ENCODE measurements at places on chromosomes 11 and 22.

DNA sequence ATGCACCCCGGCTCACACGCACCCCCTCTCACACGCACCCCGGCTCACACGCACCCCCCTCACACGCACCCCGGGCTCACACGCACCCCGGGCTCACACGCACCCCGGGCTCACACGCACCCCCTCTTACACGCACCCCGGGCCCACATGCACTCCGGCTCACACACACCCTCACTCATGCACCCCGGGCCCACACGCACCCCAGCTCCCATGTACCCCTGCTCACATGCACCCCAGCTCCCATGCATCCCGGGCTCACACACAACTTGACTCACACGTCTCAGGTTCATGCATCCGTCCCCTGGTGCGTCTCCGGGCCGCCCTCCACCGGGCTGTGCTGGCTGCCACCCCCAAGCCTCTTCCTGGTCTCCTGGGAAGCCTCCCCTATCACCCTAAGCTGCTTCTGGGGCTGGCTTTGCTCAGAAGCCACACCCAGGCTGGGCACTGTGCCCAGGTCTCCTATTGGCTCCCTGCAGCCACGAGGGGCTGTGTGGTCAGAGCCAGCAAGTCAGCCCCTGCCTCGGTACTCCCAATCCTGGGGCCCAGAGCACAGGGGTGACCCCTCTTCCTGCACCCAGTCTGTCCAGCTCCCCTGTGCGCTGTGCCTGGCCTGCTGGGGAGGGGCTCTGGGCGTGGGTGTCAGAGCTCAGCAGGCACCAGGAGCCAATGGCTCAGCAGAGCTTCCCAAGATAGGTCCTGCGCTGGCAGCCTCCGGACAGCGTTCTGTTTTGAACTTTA is 16.9 kb downstream of the TSPAN4 start:
- DNase-seq, result no peak

DNA sequence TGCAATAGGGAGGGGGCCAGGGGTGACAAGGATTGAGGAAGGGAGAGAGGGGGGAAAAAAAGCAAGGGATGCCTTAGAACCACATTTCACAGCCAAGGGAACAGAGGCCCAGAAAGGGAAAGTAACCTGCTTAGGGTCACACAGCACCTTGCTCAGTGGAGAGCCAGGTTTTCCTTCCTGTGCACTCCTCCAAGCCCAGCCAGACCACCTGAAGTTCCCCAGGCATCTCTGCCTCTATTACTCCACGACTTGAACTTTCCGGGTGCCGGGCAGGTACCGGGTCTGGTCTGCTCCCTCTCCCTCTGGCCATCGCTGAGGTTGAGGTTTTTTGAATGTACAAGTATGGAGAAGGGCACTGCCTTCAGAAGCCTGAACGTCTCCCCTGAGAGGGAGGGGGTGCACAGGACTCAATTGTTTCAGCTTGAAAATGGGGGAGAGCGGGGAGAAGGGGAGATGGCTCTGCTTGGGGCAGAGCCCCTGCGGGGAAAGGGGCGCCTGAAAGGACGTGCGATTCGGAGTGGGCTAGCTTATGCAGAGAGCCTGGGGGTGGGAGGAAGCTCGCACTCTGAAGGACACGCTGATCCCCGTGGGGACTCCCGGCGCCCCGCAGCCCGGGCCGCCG is 516 bp upstream of the SERPINH1 start:
- DNase-seq, result no peak

- DNase-seq, result no peak
These were observed 4.3 kb upstream of the CHID1 start for GRCh38 chr11:914747-915501.

- DNase-seq, result no peak
These were observed 9.5 kb upstream of the NF2 start for GRCh38 chr22:29593923-29594322.

- no peak for DNase-seq
These were observed 43.3 kb upstream of the SLC35C1 start for GRCh38 chr11:45761659-45762058.

DNA sequence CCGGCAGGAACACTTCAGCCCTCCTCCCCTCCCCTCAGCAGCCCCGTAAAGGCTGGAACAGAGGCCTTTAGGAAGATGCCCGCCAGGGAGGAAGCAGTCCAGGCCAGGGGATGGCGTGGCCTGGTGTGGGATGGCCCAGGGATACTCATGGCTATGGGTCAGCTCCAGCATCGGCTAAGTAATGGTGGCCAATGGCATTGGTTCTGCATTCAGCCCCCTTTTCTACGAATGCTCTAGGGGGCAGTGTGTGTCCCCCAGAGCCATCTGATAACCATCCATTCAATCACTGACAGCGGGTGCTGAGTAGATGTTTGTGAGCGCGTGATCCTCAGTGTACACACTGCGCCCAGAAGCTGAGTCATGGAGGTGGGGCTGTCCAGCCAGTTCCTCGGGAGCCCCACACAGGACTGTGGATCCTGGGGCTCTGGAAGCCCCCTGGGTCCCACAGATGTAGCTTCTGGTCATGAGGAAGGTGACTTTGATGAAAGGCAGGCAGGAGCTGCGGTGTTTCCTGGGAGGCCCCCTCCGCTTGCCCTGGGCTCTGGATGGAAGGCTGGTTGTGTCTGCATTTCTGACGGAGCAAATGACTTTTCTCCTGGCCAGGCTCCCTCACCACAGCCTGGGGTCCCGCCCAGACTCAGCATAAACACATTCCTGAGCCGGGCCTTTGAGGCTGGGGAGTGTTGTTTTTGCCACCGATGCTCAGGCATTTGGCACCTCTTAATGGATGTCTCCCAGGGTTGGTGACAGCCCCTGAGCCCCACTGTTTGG is 46.5 kb downstream of the FBLN1 start:
- no peak for DNase-seq

DNA sequence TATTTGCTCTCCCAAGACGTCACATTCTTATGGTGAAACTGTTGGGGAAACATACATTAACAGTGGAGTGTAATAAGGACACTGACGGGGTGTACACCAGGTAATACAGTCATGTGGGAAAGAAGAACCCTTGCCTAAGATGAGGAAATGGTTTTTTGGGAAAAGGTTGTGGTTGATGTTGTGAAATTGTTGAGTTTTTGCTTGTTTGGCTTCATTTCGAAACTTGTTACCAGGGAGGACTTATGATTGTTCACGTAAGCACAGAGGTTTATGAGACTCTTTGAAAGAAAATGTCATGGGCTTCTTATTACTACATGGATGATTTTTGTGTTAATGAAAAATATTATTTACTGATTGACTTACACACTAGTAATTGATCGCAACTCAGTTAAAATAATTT is 16.8 kb downstream of the ANO3 start:
- no peak for DNase-seq

DNA sequence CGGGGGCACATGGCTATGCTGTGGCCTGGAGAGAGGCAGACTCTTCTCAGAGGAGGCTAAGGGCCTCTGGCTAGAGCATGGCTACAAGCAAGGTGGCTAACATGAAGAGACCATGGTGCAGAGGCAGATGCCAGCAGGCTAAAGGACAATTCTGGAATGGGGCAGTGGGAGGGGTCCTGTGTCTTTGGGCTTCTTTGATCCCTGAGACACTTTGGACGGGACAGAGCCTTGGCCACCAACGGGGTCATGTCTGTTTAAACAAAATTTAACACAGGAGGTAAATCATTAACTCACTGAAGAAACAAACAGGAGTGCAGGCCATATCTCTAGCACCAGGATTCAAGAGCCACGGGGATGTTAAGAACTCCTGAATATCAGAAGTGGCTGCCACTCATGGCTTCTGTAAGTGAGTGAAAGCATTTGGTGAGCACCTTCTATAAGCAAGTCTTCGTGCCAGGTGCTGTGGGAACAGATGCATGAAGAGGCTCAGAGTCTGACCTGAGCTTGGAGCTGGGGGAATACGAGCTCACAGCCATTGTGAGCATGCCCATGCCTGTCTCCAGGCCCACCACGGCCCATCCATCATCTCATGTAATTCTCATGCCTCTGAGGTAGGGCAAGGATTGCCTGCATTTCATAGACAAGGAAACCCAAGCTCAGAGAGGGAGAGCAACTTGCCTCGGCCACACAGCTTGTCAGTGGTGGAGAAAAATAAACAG is 18.3 kb upstream of the ZNRF3 start:
- DNase-seq, result no peak

DNA sequence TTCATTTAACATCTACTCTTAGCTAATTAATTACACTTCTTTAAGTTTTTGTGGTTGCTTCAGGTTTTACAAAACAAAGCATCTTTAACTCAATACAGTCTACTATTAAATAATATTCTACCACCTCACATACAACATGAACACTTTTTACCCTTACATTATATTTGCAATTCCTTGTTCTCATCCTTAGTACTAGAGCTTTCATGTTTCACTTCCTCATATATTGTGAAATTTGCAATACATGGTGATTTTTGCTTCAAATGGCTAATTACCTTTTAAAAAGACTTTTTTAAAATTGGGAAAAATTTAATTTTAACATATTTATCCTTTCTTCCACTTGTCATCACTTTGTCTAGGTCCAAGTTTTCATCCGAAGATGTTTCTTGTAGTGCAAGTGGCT is 37.5 kb downstream of the RSF1 start:
- no peak for DNase-seq

DNA sequence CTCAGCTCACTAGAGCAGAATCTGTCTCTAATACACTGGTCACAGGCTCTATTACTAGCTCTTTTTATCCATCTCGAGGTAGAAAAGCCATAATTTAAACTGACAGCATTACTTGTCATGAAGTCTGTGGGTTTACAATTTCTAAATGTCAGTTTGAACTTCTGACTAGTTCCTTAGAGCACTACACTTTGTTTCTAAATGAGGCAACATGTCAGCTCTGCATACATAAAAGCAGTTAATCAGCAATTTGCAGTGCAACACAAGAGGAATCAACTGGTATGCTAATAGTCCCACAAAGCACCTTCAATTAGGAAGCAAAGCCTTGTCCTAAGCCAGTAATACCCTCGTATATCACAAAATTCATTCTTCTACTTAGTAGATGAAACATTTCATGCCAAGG is 321.3 kb downstream of the TTC28 start:
- no peak for DNase-seq

- peak; percentile 36 for DNase-seq
These were observed 583 bp downstream of the APLP2 start for GRCh38 chr11:130070109-130070845.

DNA sequence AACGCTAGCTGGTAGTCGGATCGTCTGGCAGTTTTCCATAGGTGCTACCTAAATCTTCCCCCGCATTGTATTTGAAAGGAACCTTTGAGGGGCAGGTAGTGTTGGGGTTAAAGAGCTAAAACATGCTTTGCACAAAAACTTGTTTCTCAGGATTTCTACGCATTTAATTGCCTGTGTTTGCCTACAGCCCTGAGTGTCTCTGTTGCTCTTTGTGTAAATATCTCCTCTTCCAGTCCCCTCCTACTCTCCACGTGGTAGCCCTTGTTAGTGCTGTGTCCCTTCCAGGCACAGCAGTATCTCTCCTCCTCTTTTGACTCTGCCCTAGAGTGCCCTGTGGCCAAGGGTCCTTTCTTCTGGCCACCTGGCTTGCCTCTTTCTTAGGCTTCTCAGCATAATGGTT is 81.7 kb downstream of the BARX2 start:
- no peak for DNase-seq

DNA sequence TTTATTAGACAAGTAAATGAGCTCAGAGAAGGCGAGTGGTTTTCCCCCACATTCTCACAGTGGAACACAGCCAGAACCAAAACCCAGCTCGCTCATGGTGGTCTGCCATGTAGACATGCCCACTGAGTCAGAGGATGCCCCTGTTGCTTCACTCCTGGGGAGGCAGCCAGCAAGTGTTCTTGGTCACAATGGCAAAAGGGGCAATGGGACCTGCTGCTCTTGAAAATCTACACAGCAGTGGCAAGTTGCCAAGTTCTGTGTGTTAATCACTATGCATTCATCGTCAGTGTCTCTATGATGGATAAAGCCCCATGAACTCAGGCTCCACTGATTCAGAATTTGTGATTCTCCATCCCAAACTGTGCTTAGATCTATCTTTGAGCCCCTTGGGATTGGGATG is 64.7 kb upstream of the TBCEL start:
- DNase-seq, result no peak

GRCh38 chr22:48500471-48501230 is 1327.0 kb downstream of the BRD1 start:
- no peak for DNase-seq

- no peak for DNase-seq
These were observed 519.6 kb downstream of the ETS1 start for GRCh38 chr11:128067780-128068179.

GRCh38 chr22:25840167-25840566 is 98.2 kb downstream of the MYO18B start:
- no peak for DNase-seq

DNA sequence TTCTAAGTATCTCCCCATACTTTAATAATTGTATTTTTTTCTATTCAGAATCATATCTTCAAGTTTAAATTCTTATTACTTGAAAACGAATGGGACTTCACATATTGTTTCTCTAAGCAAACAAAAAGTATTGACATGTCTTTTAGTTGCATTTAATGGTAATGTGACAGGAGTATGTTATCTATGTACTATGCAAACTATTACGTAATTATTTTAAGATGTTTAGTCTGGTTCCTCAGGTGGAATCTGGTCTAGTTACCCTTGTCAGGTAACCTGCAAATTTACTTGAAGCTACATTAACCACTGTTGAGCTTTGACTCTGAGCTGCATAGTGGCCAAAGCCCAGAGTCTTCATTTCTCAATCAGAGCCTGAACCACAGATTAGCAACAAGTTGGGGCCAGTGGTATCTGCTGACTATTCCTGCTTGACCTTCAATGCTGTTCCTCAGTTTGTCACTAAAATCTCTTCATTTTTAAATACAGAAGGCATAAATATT is 110.6 kb downstream of the ATM start:
- DNase-seq, result no peak

DNA sequence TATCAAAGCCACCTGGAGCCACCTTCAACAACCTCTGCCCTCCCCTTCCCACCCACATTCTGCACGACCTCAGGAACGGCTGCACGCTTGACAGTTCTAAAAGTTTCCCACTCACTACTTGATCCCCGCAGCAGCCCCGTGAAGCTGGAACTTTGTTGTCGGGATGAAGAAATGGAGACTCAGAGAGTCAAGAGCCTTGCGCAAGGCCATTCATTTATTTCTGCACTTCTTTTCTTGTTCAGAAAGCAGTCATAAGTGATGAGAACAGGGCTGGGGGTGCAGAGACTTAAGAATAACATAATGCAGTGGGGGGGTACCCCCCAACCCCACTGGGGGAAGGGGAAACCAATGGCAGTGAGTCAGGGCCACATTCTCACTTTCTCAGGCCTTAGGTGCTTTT is 2.2 kb upstream of the ZFTA start:
- DNase-seq, result no peak

DNA sequence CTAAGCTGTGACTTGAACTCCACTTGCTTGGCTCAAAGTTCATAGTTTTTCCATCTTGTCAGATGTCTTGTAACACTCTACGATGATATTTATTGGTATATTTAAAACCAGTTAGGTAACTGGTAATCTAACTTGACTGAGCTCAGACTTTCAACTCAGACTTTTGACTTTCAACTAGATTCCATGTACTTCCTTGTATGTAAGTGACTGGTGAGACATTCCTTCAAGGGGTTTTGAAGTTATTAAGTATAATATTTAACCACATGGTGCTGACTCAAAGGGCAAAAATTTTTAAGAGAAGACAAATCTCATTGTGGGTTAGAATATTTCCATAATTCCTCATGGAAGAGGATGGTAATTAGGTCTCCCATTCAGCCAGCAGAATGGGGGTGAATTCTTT is 631.3 kb upstream of the ANO5 start:
- DNase-seq, result no peak

- no peak for DNase-seq
These were observed 81.1 kb upstream of the WNT7B start for GRCh38 chr22:46058091-46058420.

GRCh38 chr11:112115386-112115785 is 28.7 kb downstream of the SDHD start:
- DNase-seq, result no peak
